ENCODE measurements at places on chromosomes 6 and 20.

GRCh38 chr20:35708502-35708901, 9.3 kb downstream of the ROMO1 start:
- no peak for DNase-seq

DNA sequence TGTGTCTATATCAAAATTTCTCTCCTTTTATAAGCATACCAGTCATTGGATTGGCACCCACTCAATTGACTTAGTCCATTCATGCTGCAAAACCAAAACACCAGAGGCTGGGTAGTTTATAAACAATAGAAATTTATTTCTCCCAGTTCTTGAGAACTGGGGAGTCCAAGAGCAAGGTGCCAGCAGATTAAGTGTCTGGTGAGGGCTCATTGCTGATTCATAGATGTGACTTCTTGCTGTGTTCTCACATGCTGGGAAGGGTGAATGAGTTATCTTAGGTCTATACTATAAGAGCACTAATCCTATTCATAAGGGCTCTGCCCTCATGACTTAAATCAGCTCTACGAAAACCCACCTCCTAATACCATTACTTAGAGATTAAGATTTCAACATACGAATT, 501.4 kb downstream of the EPM2A start:
- no peak for DNase-seq

DNA sequence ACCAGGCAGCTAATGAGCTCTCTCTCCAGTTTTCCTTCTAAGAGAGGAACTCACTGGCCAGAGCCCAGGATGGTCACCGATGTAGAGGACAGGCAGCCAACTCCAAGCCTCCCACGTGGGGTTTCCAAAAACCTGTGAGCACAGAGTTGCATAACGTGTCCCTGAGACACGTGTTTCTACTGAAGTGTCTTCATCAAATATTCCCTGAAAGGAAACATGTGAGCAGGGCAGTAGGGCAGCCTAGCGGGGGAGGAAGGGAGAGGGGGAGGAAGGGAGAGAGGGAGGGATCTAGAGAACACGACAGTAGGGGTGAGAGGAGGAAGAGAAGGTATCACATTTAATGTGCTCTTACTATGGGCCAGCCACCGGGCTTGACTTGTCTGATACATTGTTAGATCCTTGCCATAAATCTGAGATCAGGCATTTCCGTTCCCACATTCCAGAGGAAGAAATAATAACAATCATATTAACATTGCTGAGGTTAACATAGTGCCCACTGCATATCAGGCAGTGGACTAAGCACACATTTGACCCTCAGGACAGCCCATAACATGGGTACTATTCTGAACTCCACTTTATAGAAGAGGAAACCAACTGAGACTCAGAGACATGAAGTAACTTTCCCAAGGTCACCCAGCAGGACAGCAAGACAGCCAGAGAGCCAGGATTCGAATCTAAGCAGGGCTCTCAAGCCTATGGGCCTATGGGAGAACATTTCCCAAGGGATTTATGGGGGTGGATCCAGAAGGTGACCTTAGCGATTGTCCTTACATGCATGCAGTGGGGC, 4.5 kb upstream of the SYS1 start:
- peak; percentile 52 for DNase-seq

DNA sequence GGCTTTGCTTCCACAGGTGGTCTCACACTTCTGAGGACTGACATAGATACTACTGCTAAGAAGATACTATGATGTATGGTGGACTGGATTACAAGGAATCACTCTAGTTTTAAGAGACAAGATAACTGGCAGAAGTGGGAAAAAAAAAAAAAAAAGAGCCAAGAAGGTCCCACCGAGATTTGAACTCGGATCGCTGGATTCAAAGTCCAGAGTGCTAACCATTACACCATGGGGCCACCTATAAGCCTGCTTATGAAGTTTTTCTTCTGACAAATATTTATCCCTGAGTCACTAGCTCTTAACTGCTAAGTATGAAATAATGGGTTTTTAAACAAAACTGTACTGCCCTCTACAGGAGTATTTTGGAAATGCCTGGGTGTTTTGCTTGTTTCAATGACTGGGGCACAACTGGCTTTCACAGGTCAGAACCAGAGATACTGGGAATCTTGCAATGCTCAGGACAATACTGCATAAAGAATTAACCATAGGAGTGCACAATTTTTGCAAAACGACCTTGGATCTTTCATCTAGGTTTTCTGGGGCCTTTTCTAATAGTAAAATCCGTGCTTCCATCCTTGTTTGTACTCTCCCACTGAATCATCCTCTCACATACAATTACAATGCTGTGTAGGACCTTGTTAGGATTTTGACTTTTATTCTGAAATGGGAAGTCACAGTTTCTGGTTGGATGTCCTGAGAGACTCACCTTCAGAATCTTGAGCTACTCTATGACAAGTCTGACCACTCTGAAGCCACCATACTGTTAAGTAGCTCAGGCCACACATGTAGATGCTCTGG, 116.3 kb downstream of the OR2B2 start:
- peak; percentile 88 for DNase-seq

DNA sequence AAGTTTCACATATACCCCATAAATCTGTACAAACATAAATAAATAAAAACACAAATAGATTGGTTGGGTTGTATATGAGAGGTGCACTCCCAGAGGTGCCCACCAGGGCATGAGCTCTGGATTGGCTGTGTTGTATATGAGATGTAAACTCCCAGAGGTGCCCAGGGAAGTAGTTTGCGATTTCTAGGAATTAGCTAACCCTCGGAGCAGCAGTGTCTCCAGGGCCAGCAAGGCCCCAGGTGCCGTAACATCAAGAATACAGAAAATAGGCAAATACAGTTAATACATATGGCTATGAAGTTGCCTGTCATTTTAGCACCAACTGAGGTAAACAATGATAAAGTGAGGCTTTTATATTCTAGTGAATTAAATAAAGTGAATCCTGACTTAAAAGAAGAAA, 5.4 kb upstream of the GINM1 start:
- no peak for DNase-seq

- no peak for DNase-seq
These were observed 15.0 kb downstream of the FITM2 start for GRCh38 chr20:44296011-44296410.

GRCh38 chr6:44621846-44622245, 234.3 kb downstream of the CDC5L start:
- no peak for DNase-seq

DNA sequence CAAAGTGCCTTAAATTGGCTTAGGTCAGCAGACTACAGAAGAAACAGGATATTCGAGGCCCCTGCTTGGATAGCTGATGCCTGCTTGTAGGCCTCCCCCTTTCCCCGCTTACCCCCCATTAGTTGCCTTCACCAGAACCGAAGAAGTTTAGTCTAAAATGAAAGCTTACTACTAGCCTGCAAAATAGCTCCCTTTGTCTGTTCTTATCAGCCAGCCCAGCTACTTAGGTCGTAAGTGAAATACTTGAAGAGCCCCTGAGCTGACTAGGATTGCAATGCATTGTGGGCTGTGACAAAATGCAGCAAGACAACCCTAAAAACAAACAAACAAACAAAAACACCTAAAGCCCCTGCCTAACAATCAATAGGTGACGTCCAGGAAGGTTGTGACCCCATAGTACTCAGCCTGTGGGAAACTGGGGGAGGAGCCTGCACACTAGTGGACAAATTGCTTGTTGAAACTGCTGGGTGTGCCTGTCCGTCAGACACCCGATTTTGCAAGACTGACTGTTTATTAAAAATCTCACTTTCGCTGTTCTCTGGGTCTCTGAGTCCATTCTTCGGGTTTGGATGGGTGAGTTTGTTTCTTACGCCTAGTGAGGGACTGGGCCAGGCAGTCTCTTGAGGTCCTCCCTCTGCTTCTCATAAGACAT, 105.0 kb upstream of the DUSP22 start:
- DNase-seq, result no peak

Measured in astrocyte of the cerebellum (primary cell).